ENCODE measurements at places on chromosomes 3 and 15. TPM values are rescaled to one million over a fixed set of nuclear protein-coding genes. Genes with fewer than 3 reads are reported as not detected.

GUCA1C gene
- not detected for total RNA-seq

SPRED1 gene
- 22.9 TPM for total RNA-seq

CAMP gene
- total RNA-seq: not detected

PARL gene
- 54.8 TPM for total RNA-seq

HYAL1 gene
- total RNA-seq: 3.1 TPM

DNASE1L3 gene
- total RNA-seq: not detected

CFAP20DC gene
- total RNA-seq: 10.4 TPM

GRCh38 chr15:72889545-72889944, 106.0 kb upstream of the ADPGK start:
- no peak overlapping the region for H3K27ac ChIP-seq
- H3K4me1 ChIP-seq: no peaks in the 10 kb centered on the region
- no peak for DNase-seq
- peaks cover 5% of the 10 kb centered on the region for H3K27me3 ChIP-seq
- H3K4me3 ChIP-seq: no peak overlapping the region

DNA sequence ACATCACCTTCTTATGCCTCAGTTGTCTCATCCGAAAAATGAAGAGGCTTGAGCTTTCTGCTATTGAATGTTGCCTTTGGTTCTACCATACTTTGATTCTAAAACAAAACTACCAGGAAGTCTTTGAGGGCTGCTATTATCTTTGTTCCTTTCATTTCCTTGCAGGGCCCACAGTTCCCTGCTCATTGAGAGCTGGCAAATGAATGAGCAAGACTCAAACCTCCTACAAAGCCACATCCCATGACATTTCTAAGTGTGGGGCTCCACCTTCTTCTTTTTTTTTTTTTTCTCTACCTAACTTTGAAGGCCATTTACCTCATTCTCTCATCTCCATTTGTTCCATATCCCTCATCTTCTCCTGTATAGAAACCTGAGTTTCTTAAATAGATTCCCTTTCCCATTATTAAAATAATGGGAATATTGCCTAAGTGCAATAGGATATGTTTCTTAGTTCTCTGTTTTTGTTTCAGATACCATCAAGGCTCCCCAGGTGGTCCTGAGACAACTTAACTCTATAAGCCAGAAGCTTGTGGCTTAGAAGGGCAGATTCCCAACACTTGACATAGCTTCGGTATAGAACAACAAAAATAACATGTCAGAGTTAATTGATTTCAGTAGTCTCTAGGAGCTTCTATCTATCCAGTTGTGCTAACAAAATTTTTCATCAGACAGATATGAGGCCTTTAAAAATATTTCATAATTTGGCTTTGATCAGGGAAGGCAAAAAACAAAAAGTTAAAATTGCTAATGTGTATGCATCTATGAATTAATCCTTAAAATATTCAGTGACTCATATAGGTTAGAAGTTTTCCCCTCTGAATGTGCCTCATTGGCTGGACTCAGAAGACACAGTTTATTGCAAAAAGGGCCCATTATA, 951.6 kb downstream of the TUSC7 start:
- H3K4me1 ChIP-seq: no peaks in the 10 kb centered on the region
- no peaks in the 10 kb centered on the region for H3K36me3 ChIP-seq
- no peak overlapping the region for H3K4me3 ChIP-seq
- H3K27me3 ChIP-seq: peaks cover 15% of the 10 kb centered on the region
- DNase-seq: no peak

GRCh38 chr15:60829416-60829815, 350.5 kb upstream of the ICE2 start:
- H3K27ac ChIP-seq: no peak overlapping the region
- H3K27me3 ChIP-seq: peaks cover 7% of the 10 kb centered on the region
- no peaks in the 10 kb centered on the region for H3K4me1 ChIP-seq
- no peak for DNase-seq

- no peaks in the 10 kb centered on the region for H3K27me3 ChIP-seq
- H3K4me1 ChIP-seq: no peaks in the 10 kb centered on the region
- H3K36me3 ChIP-seq: no peaks in the 10 kb centered on the region
- H3K4me3 ChIP-seq: no peak overlapping the region
- DNase-seq: no peak
Observed at GRCh38 chr3:140816372-140817195, 125.1 kb upstream of the SLC25A36 start.

DNA sequence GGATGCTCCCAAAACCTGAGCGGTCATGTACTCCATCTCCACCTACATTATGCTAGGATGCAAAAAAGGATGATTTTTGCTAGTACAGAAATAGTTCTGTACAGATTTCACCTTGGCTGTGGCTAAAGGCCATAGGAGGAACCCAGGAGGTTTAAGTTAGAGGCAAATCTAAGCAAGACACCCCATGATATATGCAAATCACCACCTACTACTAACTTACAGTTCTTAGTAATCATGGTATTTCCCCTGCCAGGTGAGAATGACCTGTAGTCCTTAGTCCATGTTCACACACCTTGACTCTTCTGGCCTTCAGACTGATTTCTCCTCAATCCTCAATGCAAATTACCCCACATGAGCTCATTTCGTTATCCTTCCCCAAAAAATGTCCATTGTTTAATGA, 154.2 kb downstream of the IMPG2 start:
- no peaks in the 10 kb centered on the region for H3K36me3 ChIP-seq
- H3K4me1 ChIP-seq: peaks cover 2% of the 10 kb centered on the region
- no peak overlapping the region for H3K4me3 ChIP-seq
- no peak overlapping the region for H3K27ac ChIP-seq

DNA sequence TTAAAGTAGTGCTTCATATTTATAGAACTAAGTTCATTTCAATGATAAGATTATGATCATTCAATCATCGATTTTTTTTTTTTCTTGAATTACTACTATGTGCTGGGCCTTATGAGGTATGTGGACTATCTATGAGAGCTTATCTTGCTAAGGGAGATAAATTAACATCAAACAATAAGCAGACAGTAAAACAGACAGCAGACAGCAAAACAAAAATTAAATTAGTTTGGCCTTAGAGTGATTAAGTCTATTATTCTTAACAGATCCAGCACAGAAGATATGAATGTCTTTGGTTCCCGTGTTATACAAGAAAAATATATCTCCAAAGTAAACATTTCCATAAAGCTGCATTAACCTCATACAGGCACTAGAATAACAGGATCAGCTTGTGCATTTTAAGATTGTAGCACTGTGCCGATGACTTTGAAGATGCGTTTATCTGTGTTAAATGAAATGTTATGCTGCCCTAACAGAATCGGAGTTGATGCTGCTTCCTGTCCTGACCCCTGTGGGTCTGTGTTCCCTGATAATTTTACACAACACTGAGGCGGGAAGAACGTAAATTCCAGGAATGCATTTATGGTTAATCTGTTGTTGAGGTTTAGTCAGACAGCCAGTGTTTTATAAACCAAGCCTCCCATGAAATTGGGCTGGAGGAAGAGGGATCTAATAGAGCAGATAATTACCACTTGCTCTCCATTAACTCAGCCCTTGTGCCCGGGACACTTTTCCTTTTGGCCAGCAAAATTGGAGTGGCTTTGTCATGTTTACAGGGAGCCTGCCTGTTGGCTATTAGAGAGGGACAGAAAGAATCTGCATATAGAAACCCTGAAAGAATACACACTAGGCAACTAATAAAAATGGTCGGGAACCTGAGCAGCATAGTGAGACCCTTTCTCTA, 80.8 kb downstream of the GHSR start:
- DNase-seq: no peak
- H3K27ac ChIP-seq: peak overlapping the region; percentile 49

- H3K36me3 ChIP-seq: no peaks in the 10 kb centered on the region
- H3K27ac ChIP-seq: no peak overlapping the region
- no peak for DNase-seq
- H3K4me1 ChIP-seq: no peaks in the 10 kb centered on the region
- no peaks in the 10 kb centered on the region for H3K27me3 ChIP-seq
- no peak overlapping the region for H3K4me3 ChIP-seq
Observed at GRCh38 chr3:140187028-140187427, 252.0 kb downstream of the CLSTN2 start.

DNA sequence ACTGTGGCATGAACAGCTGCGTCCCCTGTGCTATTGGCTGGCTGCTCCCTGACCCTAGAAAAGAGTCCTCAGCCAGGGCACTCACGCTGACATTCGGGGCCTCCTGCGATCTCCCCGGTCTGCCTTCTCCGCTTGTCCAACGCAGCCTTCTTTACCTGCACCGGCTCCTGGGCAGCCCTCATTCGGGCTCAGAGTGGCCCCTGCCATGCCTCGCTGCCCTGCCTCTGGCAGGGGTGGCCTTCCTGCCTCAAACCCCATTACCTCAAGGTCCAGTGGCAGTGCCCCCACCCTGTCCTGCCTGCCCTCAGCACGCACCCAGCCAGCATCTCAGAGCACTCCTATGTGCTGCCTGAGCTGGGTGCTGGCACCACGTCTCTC, 86.5 kb downstream of the TBC1D2B start:
- H3K27me3 ChIP-seq: peaks cover 3% of the 10 kb centered on the region
- no peak overlapping the region for H3K27ac ChIP-seq
- no peak for DNase-seq
- no peaks in the 10 kb centered on the region for H3K36me3 ChIP-seq

GRCh38 chr15:67085237-67085817, 19.9 kb downstream of the SMAD3 start:
- H3K27ac ChIP-seq: no peak overlapping the region
- H3K36me3 ChIP-seq: peaks cover 6% of the 10 kb centered on the region
- no peak overlapping the region for H3K4me3 ChIP-seq
- H3K4me1 ChIP-seq: peaks cover 56% of the 10 kb centered on the region
- no peak for DNase-seq
- H3K27me3 ChIP-seq: no peaks in the 10 kb centered on the region

DNA sequence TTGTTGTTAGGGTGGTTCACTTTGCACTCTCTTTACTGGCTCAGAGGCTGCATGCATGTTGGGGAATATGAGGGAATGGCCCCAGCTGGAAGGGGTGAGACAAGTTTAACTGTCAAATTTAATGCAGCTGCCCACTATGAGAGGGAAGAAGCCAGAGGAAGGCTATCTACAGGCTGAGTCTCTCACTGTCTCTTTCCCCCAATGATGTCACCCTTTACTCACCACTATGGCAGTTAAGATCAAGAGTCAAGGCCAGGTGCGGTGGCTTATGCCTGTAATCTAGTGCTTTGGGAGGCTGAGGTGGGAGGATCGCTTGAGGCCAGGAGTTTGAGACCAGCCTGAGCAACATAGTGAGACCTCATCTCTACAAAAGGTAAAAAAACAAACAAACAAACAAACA, 12.2 kb upstream of the RBMS3 start:
- H3K4me3 ChIP-seq: no peak overlapping the region
- DNase-seq: no peak
- no peaks in the 10 kb centered on the region for H3K27me3 ChIP-seq
- no peaks in the 10 kb centered on the region for H3K36me3 ChIP-seq
- H3K27ac ChIP-seq: no peak overlapping the region

GRCh38 chr3:16658004-16658924, 53.0 kb upstream of the DAZL start:
- H3K27me3 ChIP-seq: peaks cover 4% of the 10 kb centered on the region
- H3K36me3 ChIP-seq: peaks cover 2% of the 10 kb centered on the region
- H3K4me1 ChIP-seq: peaks cover 10% of the 10 kb centered on the region
- H3K27ac ChIP-seq: no peak overlapping the region
- DNase-seq: no peak

DNA sequence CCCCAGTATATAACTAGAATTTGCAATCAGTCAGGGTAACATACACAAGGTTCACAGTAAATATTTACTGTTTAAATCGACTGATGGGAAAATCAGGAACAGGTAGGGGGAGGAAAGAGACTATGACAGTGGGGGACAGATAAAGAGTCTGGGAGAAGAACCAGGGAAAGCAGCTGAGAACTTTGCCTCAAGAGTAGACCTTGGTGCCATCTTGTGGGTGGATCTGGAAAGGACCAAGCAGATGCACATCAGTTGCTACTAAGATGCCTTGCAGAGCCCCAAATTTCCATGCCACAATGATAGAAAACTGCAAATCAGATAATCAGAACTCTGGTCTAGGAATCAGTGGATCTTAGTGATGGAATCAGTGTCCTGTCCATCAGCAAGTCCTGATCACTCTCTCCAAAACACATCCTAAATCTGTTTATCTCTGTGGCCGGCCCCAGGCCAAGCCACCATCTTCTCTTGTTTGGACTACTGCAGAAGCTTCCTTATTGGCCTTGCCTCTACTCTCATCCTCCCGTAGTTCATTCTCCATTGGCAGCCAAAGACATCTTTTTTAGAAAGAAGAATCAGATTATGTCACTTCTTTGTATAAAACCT, 62.7 kb downstream of the PDE8A start:
- H3K4me1 ChIP-seq: peaks cover 14% of the 10 kb centered on the region
- DNase-seq: no peak
- no peaks in the 10 kb centered on the region for H3K36me3 ChIP-seq
- no peak overlapping the region for H3K27ac ChIP-seq
- H3K27me3 ChIP-seq: no peaks in the 10 kb centered on the region

DNA sequence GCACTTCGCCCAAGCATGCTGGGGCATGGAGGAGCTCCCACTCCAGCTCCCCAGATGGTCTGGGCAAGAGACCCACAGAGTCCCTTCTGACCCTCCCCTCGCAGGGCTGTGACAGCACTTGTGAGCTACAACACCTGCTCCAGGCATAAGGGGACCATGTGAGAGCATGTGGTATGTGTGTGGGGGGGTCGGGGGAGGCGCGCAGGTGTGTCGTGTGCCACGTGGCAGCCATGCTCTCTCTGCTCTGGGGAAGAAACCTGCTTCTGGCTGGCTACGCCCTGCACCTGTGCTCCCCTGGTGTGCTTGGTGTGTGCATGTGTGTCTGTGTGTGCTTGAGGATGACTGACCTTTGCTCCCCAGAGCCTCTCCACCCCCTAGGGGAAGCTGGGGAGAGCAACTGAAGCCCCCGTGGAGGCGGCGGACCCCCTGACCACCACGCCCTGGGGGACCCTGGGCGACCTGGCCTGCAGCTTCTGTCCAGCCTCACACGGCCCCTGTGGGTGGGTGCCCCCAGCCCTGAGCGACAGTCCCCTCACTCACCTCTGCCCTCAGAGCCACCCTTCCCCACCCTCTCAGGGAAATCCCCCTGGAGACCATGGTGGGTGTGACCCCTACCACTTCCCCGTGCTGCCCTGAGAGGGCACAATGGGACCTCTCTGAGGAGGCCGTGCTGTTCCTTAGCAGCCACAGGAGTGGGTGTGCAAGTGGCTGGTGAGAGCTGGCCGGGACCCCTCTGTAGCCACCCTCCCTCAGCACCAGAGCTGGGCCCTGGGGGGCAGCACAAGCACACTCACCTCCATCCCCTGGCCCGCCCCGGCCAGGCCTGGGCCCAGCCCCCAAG, 16.6 kb upstream of the SEC13 start:
- peaks cover 13% of the 10 kb centered on the region for H3K27me3 ChIP-seq
- peaks cover 11% of the 10 kb centered on the region for H3K4me1 ChIP-seq
- no peaks in the 10 kb centered on the region for H3K36me3 ChIP-seq
- no peak overlapping the region for H3K4me3 ChIP-seq

- peaks cover 4% of the 10 kb centered on the region for H3K36me3 ChIP-seq
- DNase-seq: no peak
- H3K27me3 ChIP-seq: peaks cover 29% of the 10 kb centered on the region
Observed at GRCh38 chr3:170907637-170908234, 701 bp downstream of the EIF5A2 start.

DNA sequence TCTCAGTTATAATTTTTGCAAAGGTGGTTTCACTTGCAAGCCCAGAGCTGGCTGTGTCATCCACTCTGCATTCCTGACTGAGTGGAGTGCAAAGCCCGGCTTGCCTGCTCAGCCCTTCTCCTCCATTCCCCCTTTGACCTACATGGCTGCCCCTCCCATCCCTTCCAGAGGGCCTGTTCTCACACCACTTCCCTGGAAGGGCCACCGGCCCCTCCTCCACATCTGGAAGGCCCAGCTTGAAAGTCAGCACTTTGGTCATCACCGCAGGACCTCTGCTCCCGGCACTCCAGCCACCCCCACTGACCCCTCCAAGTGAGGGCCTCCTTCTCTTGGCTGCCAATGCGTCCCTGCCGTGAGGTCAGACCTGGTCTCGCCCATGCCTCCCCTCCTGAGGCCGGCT, 74.1 kb upstream of the RNF7 start:
- H3K27me3 ChIP-seq: peaks cover 30% of the 10 kb centered on the region
- no peak for DNase-seq
- no peak overlapping the region for H3K27ac ChIP-seq
- H3K4me1 ChIP-seq: peaks cover 6% of the 10 kb centered on the region
